Smooth muscle cell of trachea (primary cell): ENCODE measurements at places on chromosomes 11 and 22. TPM values are rescaled to one million over a fixed set of nuclear protein-coding genes. Genes with fewer than 3 reads are reported as not detected.

The PLAAT5 gene
- 0.17 TPM in 1 of 2 replicates, not detected in the other for total RNA-seq

The OR8A1 gene
- not detected in 2 replicates for total RNA-seq

The CDC42BPG gene
- 0.15 and 0.33 TPM in 2 replicates for total RNA-seq

The POU2F3 gene
- total RNA-seq = under 0.01 and 0.29 TPM in 2 replicates

The SYT9 gene
- total RNA-seq = not detected in 2 replicates

The MYO7A gene
- total RNA-seq = 0.15 and 0.17 TPM in 2 replicates

The MRGPRF gene
- total RNA-seq = 77.2 and 111 TPM in 2 replicates

The NXPE2 gene
- under 0.01 TPM in 1 of 2 replicates, not detected in the other for total RNA-seq

The OR52E8 gene
- not detected in 2 replicates for total RNA-seq

The CNGA4 gene
- 0.33 TPM in 1 of 2 replicates, not detected in the other for total RNA-seq

The H19 gene
- 2.9 and 29.9 TPM in 2 replicates for total RNA-seq

The ABCC8 gene
- total RNA-seq = not detected in 2 replicates

The PYGM gene
- 1.3 and 2.2 TPM in 2 replicates for total RNA-seq

The DNAJB13 gene
- total RNA-seq = not detected in 2 replicates

The NUDT8 gene
- 4.3 and 4.5 TPM in 2 replicates for total RNA-seq

The GAL3ST3 gene
- total RNA-seq = not detected in 2 replicates

The PAMR1 gene
- total RNA-seq = 141 and 670 TPM in 2 replicates

The CEND1 gene
- 2.2 and 2.8 TPM in 2 replicates for total RNA-seq

The ZBED4 gene
- 7.7 and 8.8 TPM in 2 replicates for total RNA-seq

The WBP2NL gene
- total RNA-seq = 0.73 and 1.7 TPM in 2 replicates

The CCDC89 gene
- 6.0 and 17.9 TPM in 2 replicates for total RNA-seq

The FAM111B gene
- 0.17 and 8.7 TPM in 2 replicates for total RNA-seq

The LDHAL6A gene
- not detected in 2 replicates for total RNA-seq

The HBG2 gene
- total RNA-seq = not detected in 2 replicates

The C1QTNF6 gene
- total RNA-seq = 2.9 and 9.3 TPM in 2 replicates

The STK33 gene
- 0.17 and 3.8 TPM in 2 replicates for total RNA-seq

The B3GAT3 gene
- 26.5 and 48.8 TPM in 2 replicates for total RNA-seq
